ENCODE measurements at places on chromosomes 16 and 17.

- no peak for DNase-seq
Measured at GRCh38 chr16:88917146-88917914, 50.9 kb upstream of the PABPN1L start.

DNA sequence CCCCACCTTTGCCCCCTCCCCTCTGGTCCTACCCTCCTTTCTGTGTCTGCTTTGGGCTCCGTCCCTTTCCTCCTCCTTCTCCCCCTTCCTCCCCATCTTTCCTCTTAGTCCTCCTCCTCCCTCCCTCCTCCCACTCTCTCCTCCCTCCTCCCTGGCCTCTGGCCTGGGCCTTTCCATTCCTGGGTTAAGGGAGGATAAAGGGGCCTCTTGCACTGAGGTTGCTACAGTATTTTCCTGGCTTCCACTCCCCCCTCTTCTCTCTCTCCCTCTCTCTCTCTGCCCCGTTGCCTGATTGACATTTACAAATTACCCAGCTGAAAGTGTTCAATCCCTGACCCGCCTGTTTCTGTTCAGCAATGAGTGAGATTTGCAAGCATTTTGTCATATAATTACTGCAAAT is 44.0 kb downstream of the MRM1 start:
- DNase-seq: no peak

- DNase-seq: no peak
Measured at GRCh38 chr17:79484600-79485418, 126.0 kb downstream of the RBFOX3 start.

- DNase-seq: no peak
Measured at GRCh38 chr16:54934481-54935265, 4.0 kb downstream of the IRX5 start.

- DNase-seq: no peak
Measured at GRCh38 chr17:372157-373152, 19.8 kb upstream of the RPH3AL start.

GRCh38 chr17:10192972-10193371 is 5.4 kb downstream of the GAS7 start:
- DNase-seq: no peak

GRCh38 chr17:36722121-36722902 is 120.9 kb downstream of the MRM1 start:
- peak; percentile 72 for DNase-seq

DNA sequence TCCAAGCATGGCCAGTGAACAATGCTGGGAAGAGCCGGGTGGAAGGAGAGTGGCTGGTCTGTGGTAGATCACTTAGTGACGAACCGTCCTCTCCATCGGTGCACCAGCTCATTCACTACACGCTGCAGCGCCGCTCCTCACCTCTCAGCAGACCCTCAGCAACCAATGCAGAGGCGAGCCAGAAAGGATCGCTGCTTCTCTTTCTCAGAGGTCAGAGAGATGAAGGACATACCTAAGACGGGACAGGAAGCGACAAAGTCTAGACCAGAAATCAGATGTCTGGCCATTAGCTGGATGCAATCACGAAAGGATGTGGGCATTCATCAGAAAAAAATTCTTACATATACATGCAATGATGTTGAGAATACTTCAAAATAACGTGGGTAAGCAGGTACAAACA is 26.9 kb downstream of the NSMCE1 start:
- DNase-seq: no peak

- no peak for DNase-seq
Measured at GRCh38 chr16:57867000-57867561, 64.8 kb upstream of the KIFC3 start.

- DNase-seq: no peak
Measured at GRCh38 chr16:4032768-4033167, 83.5 kb downstream of the ADCY9 start.

GRCh38 chr17:259341-259976 is 78.0 kb upstream of the DOC2B start:
- no peak for DNase-seq

DNA sequence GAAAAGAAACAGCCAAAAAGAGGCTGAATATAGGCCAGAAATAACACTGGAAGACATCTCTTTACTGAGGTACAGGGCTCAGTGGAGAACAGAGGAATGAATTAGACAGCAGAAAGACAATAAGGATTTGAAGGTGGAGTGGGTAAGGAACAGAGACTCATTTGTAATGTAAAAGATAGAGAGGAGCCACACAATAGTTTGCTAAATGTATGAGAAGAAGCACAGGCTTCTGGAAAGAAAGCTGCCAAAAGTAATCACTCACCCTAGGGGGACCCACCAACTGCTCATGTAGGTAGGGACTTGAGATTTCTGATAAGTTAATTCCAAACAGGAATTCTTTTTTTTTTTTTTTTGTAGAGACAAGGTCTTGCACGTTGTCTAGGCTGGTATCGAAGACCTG is 186.8 kb downstream of the AATF start:
- no peak for DNase-seq

DNA sequence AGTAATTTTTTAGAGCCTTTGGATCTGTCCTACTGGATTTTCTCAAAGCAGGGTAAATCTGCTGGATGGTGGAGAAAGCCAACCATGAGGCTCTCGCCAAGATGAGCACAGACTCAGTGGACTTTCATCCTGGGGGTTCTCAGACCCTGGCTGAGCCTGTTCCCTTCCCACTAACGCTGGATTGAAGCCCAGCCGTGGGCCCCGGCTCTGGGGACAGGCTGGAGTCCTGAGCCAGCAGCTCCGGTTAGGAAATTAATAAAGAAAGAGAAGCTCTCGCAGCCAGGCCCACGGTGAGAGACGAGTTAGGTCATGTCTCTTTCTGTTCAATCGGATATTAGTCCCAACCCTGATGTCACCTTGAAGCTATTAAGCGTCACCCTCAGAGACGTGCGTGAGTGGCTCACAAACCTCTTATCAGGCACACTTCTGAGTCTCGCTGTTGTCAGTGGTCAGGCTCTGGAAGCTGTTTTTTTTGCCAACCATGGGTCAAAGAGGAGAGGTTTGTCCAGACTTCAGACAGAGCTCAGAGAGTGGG is 27.1 kb downstream of the MEOX1 start:
- no peak for DNase-seq

Measured in activated CD4-positive, alpha-beta T cell treated with anti-CD3 and anti-CD28 coated beads, Interleukin-2, amount 50 U/mL, for 1 hour (primary cell).